Vagina (tissue), 2 donors: ENCODE measurements at places on chromosomes 16 and 17. TPM values are rescaled to one million over a fixed set of nuclear protein-coding genes. Genes with fewer than 3 reads are reported as not detected.

SLC12A3 gene
- total RNA-seq: not detected

CBFA2T3 gene
- total RNA-seq: 2.7 TPM

TRAPPC1 gene
- total RNA-seq: 74.4 TPM

EFNB3 gene
- 2.7 TPM for total RNA-seq

MRPL38 gene
- 67.8 TPM for total RNA-seq

CCL4L2 gene
- 5.2 TPM for total RNA-seq

SLX1B gene
- total RNA-seq: 18.9 TPM

TAT gene
- not detected for total RNA-seq

CHP2 gene
- total RNA-seq: 2.5 TPM

ZDHHC1 gene
- 22.3 TPM for total RNA-seq

LITAFD gene
- not detected for total RNA-seq

CSF3 gene
- 25.3 TPM for total RNA-seq

BRICD5 gene
- total RNA-seq: 9.6 TPM

C17orf100 gene
- 3.2 TPM for total RNA-seq

PHOSPHO1 gene
- total RNA-seq: not detected

HLF gene
- total RNA-seq: 14.7 TPM

GDPD1 gene
- total RNA-seq: 2.2 TPM

ANKRD40CL gene
- total RNA-seq: not detected

HBA2 gene
- total RNA-seq: 697 TPM

FGF11 gene
- total RNA-seq: 10.8 TPM

CCL13 gene
- total RNA-seq: 2.2 TPM

PRM1 gene
- total RNA-seq: not detected

TMED6 gene
- total RNA-seq: not detected

GPR139 gene
- not detected for total RNA-seq

CACNG3 gene
- not detected for total RNA-seq

SDR42E1 gene
- 4.2 TPM for total RNA-seq

RRN3 gene
- 24.8 TPM for total RNA-seq

SCNN1B gene
- 76.9 TPM for total RNA-seq

MYH11 gene
- total RNA-seq: 822 TPM

SYT17 gene
- 13.3 TPM for total RNA-seq

SNX11 gene
- 15.0 TPM for total RNA-seq

SLC5A10 gene
- total RNA-seq: not detected

CD300LB gene
- total RNA-seq: 0.25 TPM

SLC6A2 gene
- total RNA-seq: 9.6 TPM

FAM83G gene
- 36.1 TPM for total RNA-seq

HIGD1B gene
- total RNA-seq: not detected

CES5A gene
- not detected for total RNA-seq

CD300C gene
- total RNA-seq: not detected

RHBDF1 gene
- total RNA-seq: 86.9 TPM

ACE gene
- 9.6 TPM for total RNA-seq

CX3CL1 gene
- 24.8 TPM for total RNA-seq

STAC2 gene
- total RNA-seq: 0.98 TPM

UNC13D gene
- total RNA-seq: 32.7 TPM

TRAP1 gene
- 111 TPM for total RNA-seq

HS3ST3B1 gene
- 5.9 TPM for total RNA-seq

HOXB1 gene
- total RNA-seq: not detected

SOST gene
- total RNA-seq: not detected

ATP6V0C gene
- total RNA-seq: 133 TPM

CD7 gene
- total RNA-seq: 5.2 TPM

ZACN gene
- not detected for total RNA-seq

KIF2B gene
- total RNA-seq: not detected

TMEM238L gene
- total RNA-seq: 1.2 TPM

KRT222 gene
- not detected for total RNA-seq

ITGAE gene
- 30.9 TPM for total RNA-seq

CARD14 gene
- total RNA-seq: 30.0 TPM

GPS2 gene
- total RNA-seq: 51.1 TPM

AATK gene
- 6.4 TPM for total RNA-seq
